ENCODE measurements at places on chromosomes 1 and 21.

DNA sequence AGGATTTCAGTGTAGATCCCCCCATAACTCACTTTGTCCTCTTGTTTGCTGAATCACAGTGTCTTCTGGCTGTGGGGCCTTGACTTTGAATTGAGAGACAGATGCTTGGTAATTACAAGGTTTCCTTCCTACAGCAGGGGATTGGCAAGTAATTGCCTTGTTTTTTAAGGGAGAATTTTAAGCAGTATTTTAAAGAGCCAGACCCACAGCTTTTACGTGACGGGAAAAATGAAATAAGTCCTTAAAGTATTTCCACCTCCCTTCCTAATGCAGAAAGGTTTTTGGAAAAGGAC, 41.0 kb downstream of the PGBD5 start:
- peak; percentile 84 for DNase-seq

- DNase-seq = no peak
Measured at GRCh38 chr1:42529724-42530181, 66.7 kb downstream of the CCDC30 start.

- no peak for DNase-seq
Measured at GRCh38 chr1:3042481-3042880, 21.2 kb downstream of the ACTRT2 start.

DNA sequence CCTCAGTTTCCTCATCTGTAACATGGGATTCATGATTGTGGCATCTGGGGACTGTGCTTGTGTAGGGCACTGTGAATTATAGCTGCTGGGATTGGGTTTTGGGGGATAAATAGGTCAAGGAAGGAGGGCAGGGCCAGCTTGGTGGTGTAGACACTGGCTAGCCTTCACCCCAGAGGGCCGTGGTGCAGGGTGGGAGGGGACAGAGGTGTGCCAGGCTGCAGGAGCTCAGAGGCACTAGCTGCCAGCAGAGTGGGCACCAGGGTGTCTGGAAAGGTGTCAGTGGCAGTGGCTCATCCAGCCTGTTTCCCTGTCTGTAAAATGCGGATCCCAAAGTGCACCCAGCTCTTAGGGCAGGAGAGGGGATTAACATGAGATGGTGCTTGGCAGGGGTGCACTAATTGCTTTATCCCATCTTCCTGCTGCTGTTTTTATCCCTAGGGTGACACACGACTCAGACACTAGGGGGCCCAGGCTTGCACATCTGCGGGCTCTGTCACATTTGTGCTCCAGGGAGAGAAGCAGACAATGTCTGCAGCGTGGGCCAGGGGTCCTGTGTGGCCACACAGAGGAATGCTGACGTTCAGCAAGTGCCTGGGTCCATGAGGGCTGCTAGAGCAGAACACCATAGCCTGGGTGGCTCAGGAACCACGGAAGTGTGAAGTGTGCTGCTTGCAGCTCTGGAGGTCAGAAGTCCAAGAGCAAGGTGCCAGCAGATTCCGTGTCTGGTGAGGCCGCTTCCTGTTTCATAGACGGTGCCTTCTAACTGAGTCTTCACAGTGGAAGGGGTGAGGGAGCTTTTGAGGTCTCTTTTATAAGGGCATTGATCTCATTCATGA, 19.3 kb downstream of the OBSCN start:
- no peak for DNase-seq

- no peak for DNase-seq
Measured at GRCh38 chr1:6126521-6127067, 53.5 kb downstream of the CHD5 start.

DNA sequence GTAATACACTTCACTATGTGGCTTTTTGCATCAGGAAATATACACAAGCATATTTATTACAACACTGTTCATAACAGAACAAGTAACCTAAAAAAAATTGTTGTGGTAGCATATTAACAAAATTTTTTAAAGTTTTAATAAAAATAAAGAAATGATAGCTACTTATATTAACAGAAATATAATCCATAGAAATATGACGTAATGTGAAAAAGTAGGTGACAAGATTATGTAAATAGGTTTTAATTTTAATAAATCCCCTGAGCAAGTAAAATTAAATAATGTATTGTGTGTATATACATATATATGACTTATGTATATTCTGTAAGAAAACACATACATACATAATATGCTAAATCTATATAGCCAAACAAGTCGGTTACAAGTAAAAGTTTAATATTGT, 359.9 kb downstream of the SEC16B start:
- no peak for DNase-seq
